ENCODE measurements at places on chromosomes 16 and 17. TPM values are rescaled to one million over a fixed set of nuclear protein-coding genes. Genes with fewer than 3 reads are reported as not detected.

GRCh38 chr17:353213-353837 is 718 bp upstream of the RPH3AL start:
- no peak for DNase-seq

The ATP2A3 gene
- 45.6 TPM for total RNA-seq

- no peak for DNase-seq
Observed at GRCh38 chr17:8941980-8942622, 23.4 kb downstream of the PIK3R5 start.

The PYDC1 gene
- not detected for total RNA-seq

GRCh38 chr17:73291260-73291801 is 20.5 kb downstream of the CDC42EP4 start:
- DNase-seq: peak; percentile 85

- DNase-seq: no peak
Observed at GRCh38 chr16:70574595-70575271, 51.1 kb downstream of the SF3B3 start.

DNA sequence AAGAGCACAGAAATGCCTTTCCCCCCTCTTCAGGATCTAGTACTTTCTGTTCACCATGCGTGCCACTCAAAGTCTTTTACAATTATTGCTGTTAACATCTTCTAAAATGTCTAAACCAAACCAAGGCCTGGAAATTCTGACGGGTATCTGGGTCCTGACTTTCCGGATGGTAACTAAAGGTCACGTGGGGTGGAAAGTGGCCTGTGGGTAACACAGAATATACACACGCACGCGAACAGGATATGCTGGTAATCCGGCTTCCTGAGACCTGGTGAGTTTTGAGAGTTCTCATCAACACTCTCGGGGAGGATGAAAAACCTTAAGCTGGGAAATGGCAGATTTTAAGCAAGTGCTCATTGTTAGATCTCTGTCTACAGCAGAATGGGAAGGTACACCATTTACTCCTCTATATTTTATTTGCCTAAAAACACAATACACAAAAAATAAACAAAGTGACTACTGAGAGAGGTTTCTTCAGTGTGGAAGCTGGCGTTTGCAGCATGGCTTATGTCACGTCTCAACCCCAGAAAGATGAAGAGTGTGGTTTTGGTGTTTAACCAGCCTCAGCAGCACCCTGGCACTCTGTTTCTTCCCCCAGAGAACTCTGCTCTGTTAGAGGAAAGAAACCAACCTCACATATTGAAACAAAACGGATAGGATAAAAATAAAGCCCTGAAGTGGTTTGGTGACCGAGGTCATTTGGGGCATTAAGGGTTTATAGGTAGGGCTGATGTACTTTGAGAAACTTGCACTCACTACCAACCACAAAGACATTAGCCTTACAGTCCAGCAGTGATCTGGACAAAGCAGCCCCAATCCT is 37.3 kb downstream of the SMG6 start:
- DNase-seq: no peak

DNA sequence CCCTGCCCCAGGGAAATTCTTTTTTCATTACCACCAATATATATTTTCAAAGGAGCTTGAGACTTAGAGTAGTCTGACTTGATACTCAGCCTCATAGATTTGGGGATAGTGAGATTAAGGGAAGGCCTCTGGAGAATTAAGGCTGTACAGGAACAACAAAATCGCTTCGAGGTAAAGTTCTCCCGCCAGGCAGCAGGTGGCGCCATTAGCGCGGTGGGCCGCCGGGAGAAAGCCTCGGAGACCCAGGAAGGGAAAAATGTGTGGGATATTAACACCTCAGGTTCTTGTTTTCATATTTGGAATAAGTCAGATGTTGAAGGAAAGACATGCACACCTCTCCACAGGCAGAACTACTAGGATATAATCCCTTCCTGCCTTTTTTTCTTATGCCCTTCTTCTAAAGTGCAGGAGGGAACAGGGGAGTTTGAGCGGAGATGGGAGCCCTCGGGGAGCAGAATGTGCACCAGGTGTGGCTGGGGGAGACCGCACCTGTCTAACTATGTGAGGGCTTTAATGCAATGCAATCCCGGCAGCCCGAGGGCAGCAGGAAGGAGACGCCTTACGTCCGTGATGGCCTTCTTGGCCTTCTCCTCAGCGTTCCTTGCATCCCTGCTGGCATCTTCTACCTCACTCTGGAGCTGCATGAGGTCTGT is 25.9 kb downstream of the MYH3 start:
- DNase-seq: no peak

- DNase-seq: no peak
Observed at GRCh38 chr17:64202683-64203344, 60.2 kb downstream of the TEX2 start.

GRCh38 chr16:9929313-9929712 is 252.9 kb downstream of the GRIN2A start:
- DNase-seq: no peak

- DNase-seq: no peak
Observed at GRCh38 chr16:8682551-8683259, 8.3 kb downstream of the ABAT start.

DNA sequence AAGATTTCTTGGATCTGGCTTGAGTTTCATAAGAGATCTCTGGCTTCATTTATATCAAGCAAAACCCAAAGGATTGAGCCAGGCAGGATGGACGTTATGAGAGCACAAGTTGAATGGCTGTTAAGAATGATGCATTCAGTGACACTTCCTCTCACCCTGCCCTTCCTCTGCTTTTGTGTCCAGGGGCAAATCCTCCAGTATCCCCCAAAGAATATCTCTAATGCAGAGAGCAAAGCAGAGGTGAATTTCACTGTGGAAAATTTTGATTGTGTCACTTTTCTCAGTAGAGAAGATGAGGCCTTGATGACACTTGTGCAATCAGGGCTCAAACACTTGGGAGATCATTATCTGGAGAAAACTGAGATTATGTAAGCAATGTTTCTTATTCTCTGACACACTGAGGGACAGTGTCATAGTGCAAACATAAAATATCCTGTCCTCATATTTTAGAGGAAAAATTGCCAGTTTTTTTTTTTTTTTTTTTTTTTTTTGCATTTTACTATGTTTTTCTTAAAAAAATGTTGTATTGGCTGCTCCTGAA is 25.3 kb downstream of the MARCHF10 start:
- no peak for DNase-seq

GRCh38 chr17:3636154-3636907 is at the start of the genes CTNS and SHPK:
TSS of gene CTNS (plus strand) at chr17:3636760. CDS start at chr17:3640207, 3,447 bp downstream.
TSS of gene SHPK (minus strand) at chr17:3636250. CDS start at chr17:3636219, 31 bp downstream.
- DNase-seq: peak; percentile 97

The TSPAN10 gene
- 1.1 TPM for total RNA-seq

- DNase-seq: no peak
Observed at GRCh38 chr17:68953340-68953997, 1.7 kb downstream of the ABCA8 start.

DNA sequence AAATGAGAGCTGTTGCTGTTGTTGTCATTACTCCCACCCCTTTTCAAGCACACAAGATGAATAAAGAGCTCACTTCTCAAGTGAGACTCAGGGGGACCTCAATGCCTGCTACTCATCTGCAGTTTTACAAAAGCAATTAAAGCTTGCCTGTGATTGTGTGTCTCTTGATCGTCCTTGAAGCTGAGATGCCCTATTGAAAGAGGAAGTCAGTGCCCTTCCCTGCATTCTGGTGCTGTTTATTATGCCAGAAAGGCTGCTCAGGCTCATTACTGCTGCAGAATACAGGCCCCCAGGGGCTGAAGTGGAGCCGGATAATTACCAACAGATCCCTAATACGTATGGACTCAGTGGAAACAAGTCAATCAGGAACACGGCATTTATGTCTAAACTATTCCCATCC is 147.2 kb downstream of the HS3ST2 start:
- DNase-seq: no peak

The PPM1E gene
- 0.30 TPM for total RNA-seq

- DNase-seq: no peak
Observed at GRCh38 chr16:83681381-83681956, 126.3 kb upstream of the HSBP1 start.

- no peak for DNase-seq
Observed at GRCh38 chr16:89822188-89823086, 5.8 kb upstream of the SPIRE2 start.

DNA sequence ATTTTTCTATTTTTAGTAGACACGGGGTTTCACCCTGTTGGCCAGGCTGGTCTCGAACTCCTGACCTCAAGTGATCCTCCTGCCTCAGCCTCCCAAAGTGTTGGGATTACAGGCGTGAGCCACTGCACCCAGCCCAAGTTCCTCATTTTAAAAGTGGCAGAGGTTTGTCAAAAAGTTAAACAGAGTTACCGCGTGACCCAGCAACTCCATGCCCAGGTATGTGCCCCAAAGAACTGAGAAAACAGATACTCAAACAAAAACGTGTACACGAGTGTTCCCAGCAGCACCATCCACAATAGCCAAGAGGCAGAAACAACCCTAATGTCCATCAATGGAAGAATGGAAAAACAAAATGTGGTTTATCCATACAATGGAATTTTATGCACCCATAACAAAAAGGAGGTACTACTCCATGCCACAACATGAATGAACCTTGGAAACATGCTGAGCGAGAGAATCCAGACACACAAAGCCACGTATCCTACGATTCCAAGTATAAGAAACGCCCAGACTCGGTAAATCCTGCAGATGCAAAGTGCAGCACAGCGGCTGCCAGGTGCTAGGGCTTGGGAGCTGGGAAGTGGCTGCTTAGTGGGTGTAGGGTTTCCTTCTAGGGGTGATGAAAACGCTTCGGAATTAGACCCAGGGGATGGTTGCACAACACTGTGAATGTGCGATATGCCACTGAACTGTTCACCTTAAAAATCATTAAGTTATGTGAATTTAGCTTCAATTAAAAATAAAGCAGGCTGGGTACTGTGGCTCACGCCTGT is 24.8 kb downstream of the ADCY9 start:
- DNase-seq: peak; percentile 68

The GRIN2A gene
- total RNA-seq: 0.56 TPM

GRCh38 chr16:66487580-66488275 is 60.6 kb downstream of the BEAN1 start:
- DNase-seq: no peak

The TSNAXIP1 gene
- total RNA-seq: 3.5 TPM

The SMCR8 gene
- 30.1 TPM for total RNA-seq

The OR1F1 gene
- not detected for total RNA-seq

- DNase-seq: no peak
Observed at GRCh38 chr17:50891577-50891989, 25.4 kb upstream of the TOB1 start.

DNA sequence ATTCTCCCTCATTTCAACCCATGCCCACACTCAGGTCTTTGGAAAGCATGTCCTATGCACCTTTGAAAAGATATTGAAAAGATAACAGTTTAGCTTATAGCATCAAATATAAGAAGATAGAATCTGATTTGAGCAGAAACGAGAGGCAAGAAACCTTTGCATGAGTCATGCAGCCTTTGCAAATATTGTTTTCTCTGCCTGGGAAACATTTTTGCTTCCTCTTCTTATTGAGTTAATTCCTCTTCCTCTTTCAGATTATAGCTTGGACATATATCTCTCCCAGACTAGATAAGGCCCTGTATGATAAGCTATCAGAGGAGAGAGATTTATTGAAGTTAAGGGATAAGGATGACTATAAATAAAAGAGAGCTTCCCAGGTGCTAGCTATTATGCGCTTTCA is 46.1 kb upstream of the KCNJ2 start:
- DNase-seq: no peak

GRCh38 chr17:29807520-29808361 is 122.3 kb downstream of the SSH2 start:
- DNase-seq: peak; percentile 70

DNA sequence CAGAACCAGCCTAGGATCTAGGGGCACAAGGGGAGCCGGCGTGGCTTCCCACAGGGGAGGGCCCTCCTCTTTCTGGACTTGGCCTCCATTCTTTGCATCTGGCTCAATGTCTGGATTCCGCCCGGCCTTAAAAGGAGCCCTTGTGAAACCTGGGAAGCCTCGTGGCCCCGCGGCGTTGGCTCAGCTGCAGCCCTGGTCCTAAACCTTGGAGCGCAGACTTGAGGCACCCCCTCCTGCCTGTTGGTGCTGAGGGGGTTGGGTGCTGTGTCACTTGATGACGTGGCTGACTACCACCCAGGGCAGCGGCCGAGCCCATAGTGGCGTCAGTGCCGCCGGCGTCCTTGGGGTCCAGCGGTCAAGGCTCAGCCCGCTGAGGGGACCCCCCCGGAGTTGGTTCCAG is 4.4 kb downstream of the TRAPPC2L start:
- DNase-seq: no peak

The ZSCAN10 gene
- total RNA-seq: not detected

The CFAP97D1 gene
- not detected for total RNA-seq

GRCh38 chr17:1491443-1492248 is 840 bp downstream of the MYO1C start:
- peak; percentile 78 for DNase-seq

GRCh38 chr17:73969956-73970355 is 233.5 kb upstream of the RPL38 start:
- peak; percentile 81 for DNase-seq

The PIRT gene
- not detected for total RNA-seq
